ENCODE measurements at places on chromosomes 2 and 18. TPM values are rescaled to one million over a fixed set of nuclear protein-coding genes. Genes with fewer than 3 reads are reported as not detected.
A peak's percentile ranks its signal among the peaks of the same experiment; 100 is the strongest.

DNA sequence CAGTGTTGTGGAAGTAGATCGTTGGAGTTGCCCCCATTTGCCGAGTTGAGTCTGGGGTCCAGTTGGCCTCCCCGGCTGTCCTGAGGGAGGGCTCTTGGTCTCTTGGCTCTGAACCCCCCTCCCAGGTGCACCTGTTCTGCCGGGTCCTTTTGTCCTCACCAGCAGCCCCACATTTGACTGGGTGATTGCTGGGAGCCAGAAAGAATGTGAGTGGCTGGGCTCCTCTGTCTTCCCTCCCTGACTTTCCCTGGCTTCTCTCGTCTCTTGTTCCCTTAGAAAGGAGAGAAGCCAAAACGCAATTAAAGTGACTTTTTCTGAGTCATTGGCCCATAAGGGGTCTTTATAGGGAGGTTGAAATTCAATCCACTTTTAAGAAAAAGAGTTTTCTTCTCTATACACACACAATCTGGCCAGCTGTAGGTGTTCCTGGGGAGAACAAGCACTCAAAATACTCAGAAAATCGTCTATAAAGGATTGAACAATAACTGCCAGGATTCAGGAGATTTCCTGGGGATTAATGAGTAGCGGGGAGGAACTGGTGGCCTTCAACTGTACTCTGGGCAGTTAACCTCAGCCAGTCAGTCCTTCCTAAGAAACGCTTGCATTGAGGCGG, 131.0 kb downstream of the TMEM182 start:
- no peak for DNase-seq
- no peak overlapping the region for H3K4me3 ChIP-seq
- H3K27me3 ChIP-seq, result no peaks in the 10 kb centered on the region
- no peaks in the 10 kb centered on the region for H3K36me3 ChIP-seq
- H3K4me1 ChIP-seq, result no peaks in the 10 kb centered on the region
- no peak overlapping the region for H3K27ac ChIP-seq

DNA sequence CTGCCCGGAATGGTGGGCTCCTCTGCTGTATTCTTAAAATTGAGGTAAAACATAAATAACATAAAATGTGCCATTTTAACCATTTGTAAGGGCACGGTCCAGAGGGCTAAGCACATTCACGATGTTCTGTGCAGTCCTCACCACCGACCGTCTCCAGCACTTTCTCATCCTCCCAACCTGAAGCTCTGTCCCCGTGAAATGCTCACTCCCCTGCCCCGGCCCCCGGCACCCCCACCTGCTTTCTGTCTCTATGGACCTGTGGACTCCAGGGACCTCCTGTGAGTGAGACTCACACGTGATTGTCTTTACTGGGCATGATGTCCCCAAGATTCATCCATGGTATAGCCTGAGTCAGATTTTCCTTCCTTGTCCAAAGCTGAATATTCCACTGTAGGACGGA, 38.7 kb upstream of the CTDP1 start:
- no peaks in the 10 kb centered on the region for H3K4me1 ChIP-seq
- no peaks in the 10 kb centered on the region for H3K27me3 ChIP-seq
- H3K27ac ChIP-seq, result no peak overlapping the region

GRCh38 chr2:142179686-142180085, 48.9 kb upstream of the LRP1B start:
- no peak overlapping the region for H3K4me3 ChIP-seq
- no peaks in the 10 kb centered on the region for H3K36me3 ChIP-seq
- H3K27me3 ChIP-seq, result no peaks in the 10 kb centered on the region
- no peak for DNase-seq
- no peak overlapping the region for H3K27ac ChIP-seq
- H3K4me1 ChIP-seq, result no peaks in the 10 kb centered on the region

DNA sequence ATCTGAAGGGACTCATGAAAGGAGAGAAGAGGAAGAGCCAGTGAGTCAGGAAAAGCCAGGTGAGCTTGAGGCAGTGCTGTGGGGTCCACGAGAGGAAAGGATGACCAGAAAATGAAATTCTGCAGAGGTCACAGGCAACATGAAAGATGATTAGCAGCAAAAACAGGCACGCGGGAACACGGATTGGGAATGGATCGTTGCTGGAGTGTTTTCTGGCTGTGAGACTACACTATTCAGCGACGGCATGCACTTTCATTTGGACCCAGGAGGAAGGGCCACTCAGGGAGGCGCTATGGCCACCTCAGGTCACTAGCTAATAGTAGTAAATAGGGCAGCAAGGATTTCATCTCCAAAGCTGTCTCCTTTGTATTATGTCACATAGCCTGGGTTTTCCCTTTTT, 44.8 kb downstream of the ZNF532 start:
- H3K36me3 ChIP-seq, result no peaks in the 10 kb centered on the region
- DNase-seq, result no peak
- H3K4me1 ChIP-seq, result peaks cover 16% of the 10 kb centered on the region
- H3K4me3 ChIP-seq, result no peak overlapping the region
- no peaks in the 10 kb centered on the region for H3K27me3 ChIP-seq
- H3K27ac ChIP-seq, result no peak overlapping the region

GRCh38 chr2:56325661-56326345, 142.0 kb downstream of the CCDC85A start:
- H3K27ac ChIP-seq, result no peak overlapping the region
- no peak overlapping the region for H3K4me3 ChIP-seq
- no peaks in the 10 kb centered on the region for H3K27me3 ChIP-seq
- no peaks in the 10 kb centered on the region for H3K36me3 ChIP-seq

DNA sequence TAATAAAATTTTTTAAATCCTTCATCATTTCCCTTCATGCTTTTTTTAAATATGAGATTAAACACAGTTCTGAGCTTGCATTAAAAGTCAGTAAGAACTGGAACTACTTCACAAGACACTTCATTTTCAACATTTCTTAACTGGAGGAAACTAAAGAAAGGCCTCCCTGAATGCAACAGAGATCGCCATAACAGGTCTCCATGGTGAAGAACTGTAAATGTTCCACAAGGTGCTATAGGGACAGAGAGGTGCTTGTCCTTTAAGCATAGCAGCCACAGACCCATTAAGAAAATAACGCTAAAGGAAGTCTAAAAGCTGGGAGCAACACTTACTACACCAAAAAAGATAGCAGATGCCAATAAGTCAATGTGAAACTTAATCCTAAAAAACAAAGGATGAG, 8.5 kb downstream of the STAM2 start:
- no peak overlapping the region for H3K4me3 ChIP-seq
- H3K27me3 ChIP-seq, result no peaks in the 10 kb centered on the region
- H3K27ac ChIP-seq, result peak overlapping the region; percentile 47
- H3K4me1 ChIP-seq, result peaks cover 79% of the 10 kb centered on the region

DNA sequence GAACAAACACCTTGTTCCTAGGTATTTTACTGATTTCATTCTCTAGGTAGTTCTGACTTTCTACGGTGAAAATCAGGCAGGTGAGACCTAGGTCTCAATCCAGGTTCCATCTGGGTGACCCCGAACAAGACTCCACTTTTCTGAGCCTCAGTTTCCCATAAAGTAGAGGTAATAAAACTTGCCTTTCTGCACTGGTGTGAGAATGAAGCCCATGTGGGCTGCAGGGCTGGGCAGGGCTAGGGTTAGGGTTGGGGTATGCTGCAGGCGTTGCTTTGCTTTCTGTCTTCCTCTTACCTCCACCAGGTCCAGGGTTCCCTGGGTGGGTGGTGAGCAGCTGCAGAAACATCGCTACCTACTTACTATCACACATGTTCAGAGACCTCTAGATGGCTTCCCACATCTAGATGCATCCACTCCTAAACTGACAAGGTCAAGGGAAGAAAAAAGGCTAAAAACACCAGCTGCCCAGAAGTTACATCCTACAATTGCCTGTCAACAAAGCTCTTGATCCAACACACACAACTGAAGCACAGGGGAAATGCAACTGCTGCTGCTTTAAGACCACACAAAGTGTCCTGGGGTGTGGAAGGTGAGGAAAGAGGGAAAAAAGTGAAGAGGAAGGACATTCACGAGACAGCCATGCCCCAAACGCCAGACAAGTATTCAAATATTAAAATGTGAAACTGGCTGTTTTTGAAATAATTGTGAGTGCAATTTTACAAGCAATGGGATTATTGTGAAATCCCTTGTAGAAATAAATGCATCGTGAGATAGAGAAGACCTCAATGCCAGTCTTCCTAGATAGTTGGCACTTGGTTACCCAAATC, 23.5 kb downstream of the MBP start:
- DNase-seq, result no peak
- peak overlapping the region; percentile 43 for H3K27ac ChIP-seq
- H3K4me1 ChIP-seq, result peaks cover 27% of the 10 kb centered on the region
- no peak overlapping the region for H3K4me3 ChIP-seq
- H3K27me3 ChIP-seq, result no peaks in the 10 kb centered on the region
- H3K36me3 ChIP-seq, result no peaks in the 10 kb centered on the region

DNA sequence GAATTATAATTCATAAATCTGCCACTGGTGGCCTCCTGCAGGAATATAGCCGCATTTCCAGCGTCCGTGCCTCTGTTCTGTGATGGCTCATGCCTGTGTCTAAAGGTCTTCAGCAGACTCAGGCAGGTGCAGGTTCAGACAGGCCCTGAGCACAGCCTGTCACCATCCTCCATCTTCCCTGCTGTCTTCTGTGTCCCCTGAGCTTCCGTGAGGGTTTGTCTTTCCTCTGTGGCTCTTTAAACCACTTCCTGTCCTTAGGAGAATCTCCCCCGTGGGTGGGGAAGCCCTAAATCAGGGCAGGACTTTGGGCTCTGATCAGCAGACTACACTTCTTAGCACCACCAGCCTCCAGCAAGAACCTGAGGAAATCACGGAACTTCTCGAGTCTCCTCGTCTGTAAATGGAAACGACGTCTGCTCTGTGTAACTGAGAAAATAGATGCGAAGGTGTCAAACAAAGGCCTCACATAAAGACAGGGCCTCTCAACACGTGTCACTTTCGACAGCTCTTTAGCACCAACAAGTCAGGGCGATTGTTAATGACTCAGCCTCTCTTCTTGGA, 24.1 kb upstream of the NFATC1 start:
- H3K36me3 ChIP-seq, result no peaks in the 10 kb centered on the region
- DNase-seq, result no peak
- H3K27ac ChIP-seq, result no peak overlapping the region
- no peaks in the 10 kb centered on the region for H3K4me1 ChIP-seq
- H3K27me3 ChIP-seq, result no peaks in the 10 kb centered on the region

- no peak for DNase-seq
- H3K27me3 ChIP-seq, result no peaks in the 10 kb centered on the region
- peaks cover 26% of the 10 kb centered on the region for H3K4me1 ChIP-seq
- no peaks in the 10 kb centered on the region for H3K36me3 ChIP-seq
Observed at GRCh38 chr2:241563981-241564595, 5.5 kb downstream of the BOK start.

GRCh38 chr2:23448906-23449305, 63.9 kb downstream of the KLHL29 start:
- DNase-seq, result no peak
- no peaks in the 10 kb centered on the region for H3K27me3 ChIP-seq
- no peak overlapping the region for H3K4me3 ChIP-seq
- no peaks in the 10 kb centered on the region for H3K4me1 ChIP-seq

GRCh38 chr18:35491700-35492077, 6.1 kb downstream of the INO80C start:
- no peak overlapping the region for H3K27ac ChIP-seq
- H3K4me1 ChIP-seq, result peaks cover 11% of the 10 kb centered on the region
- no peak for DNase-seq
- H3K36me3 ChIP-seq, result no peaks in the 10 kb centered on the region
- no peaks in the 10 kb centered on the region for H3K27me3 ChIP-seq

ELP2 gene
- total RNA-seq, result 44.2 TPM

CD8B gene
- 5.7 TPM for total RNA-seq

SUMO1 gene
- 43.8 TPM for total RNA-seq

GPR155 gene
- total RNA-seq, result 4.6 TPM

CD8B2 gene
- total RNA-seq, result not detected
